ENCODE measurements at places on chromosomes 6 and 20. TPM values are rescaled to one million over a fixed set of nuclear protein-coding genes. Genes with fewer than 3 reads are reported as not detected.

DNA sequence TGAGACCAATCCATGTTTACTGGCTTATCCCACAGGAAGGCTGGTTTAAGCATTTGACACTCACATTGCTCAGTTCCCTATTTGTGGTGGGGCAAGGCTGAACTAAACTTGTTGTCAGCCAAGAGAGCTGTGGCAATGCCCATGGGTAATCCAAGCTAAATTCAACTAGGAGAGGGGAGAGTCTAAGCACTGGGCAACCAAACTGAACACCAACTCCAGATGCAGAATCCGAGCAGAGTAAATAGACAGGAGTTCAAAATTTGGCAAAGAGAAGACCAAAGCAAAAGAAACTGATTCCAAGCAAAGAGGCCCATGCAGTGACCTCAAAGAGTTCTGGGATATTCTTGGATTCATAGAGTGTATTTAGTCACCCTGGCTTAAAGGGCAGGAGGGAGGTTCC is 106.5 kb upstream of the NT5E start:
- no peak for DNase-seq

DNA sequence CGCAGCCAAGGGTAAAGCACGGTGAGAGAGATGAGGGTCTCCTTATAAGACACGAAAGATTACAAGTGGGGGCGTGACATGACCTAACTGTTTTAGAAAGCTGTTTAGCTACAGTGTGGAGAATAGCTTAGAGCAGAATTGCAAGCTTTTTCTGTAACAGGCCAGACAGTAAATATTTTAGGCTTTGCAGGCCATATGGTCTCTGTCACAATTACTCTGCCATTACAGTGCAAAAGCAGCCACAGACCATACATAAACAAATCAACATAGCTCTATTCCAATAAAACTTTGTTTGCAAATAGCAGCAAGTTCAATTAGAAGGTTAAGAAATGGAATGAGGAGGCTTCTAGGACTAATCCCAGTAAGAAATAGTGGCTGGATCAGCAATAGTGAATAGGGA is 16.8 kb downstream of the PGM3 start:
- no peak for DNase-seq

DNA sequence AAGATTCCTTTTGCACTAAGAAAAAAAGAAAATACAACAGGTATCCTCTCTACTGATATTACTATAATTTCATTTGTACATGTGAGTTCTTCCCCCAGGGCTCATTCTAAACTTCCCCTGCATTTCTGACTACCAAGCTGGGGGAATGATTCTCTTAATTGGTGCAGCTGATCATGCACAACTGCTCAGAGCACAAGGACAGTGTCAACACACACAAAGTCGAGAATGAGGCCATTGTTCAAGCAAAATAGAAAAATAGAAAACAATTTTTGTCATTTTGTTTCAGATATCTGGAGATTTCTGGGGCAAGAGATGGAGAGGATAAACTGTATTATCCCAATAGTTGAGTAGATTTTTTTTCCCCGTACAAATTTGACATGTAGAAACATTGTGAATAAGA is 236.3 kb downstream of the HAO1 start:
- DNase-seq, result no peak

- DNase-seq, result no peak
Measured at GRCh38 chr6:81485395-81485794, 267.1 kb downstream of the TENT5A start.

DNA sequence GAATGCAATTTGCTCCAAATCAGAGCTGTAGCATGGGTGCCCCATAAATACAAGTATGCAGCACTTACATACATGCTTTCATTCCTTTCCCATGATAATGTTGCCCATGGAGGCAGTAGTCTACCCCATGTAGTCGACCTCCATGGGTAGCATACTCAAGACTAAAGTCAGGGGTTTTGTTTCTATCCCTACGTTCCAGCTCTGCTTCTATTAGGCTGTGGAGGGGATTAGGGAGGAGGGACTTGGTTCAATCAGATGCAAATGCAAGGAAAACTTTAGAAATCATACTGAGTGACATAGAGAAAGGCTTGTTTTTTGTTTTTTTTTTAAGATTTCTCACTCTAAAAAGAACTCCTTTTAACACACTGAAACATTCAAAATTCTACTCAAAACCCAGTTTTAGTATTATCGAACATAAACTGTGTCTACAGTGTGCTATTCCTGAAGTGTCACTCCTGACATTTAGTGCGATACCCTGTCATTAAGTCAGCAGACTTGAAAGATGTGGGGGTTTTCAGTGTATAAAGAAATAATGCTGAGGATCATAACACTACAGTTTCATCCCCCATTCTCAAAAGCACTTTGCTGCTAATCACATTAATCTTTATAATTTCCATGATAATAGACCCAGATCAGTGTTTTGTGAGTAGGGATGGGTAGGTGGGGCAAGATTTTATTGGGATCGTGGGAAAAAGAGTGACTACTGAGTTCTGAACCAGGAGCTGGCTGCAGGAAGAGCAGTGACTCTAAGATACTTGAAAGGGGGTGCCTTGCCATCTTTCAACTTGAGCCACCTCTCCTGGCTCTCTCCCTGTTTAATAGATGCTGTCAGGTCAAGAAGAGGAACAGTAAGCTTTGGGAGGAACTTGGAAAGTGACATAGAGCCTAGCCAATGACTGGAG is 40.4 kb upstream of the SCML4 start:
- DNase-seq, result no peak

- DNase-seq, result no peak
Measured at GRCh38 chr20:21353236-21353635, 44.1 kb downstream of the NKX2-4 start.

- DNase-seq, result no peak
Measured at GRCh38 chr6:142835787-142836535, 109.0 kb downstream of the HIVEP2 start.

DNA sequence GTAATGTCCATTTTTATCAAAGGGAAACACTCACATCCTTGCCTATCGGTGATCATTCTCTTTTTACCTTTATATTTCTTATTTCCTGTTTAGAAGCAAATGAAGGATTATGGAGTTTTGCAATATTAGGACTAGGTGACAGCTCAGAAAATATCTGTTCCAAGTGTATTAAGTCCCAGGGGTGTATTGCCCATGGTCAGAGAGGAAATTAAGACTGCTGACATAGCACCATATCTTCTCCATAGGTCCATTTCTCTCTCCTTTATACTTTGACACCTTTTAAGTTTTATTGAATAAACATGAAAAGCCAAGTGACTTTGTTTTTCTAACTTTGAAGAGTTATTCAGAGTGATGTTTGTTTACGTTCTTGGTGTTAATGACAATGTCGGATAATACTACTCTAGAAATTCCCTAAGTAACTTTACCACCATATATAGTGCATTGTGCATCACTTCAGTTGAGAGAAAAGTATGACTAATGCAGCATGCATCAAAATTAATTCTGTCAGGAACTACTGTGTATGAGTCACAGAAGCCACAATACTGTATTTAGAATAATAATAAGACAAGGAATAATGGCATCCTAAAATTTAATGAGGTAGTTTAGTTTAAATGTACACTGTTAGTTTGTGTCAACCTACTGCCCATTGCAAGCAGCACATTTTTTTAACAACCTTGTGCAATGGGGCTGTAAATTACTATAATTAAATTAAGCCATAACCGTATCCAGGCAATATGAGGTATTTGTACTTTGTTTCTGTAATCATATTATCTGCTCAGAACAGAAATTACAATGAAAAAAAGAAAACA is 474.4 kb upstream of the RNF217 start:
- DNase-seq, result no peak

Gene SLC13A3
- 1.2 TPM for total RNA-seq

- DNase-seq, result no peak
Measured at GRCh38 chr6:169918954-169919549, 167.6 kb downstream of the ERMARD start.

Gene SH3BGRL2
- 38.3 TPM for total RNA-seq

- DNase-seq, result no peak
Measured at GRCh38 chr20:13041574-13042457, 33.0 kb downstream of the SPTLC3 start.

DNA sequence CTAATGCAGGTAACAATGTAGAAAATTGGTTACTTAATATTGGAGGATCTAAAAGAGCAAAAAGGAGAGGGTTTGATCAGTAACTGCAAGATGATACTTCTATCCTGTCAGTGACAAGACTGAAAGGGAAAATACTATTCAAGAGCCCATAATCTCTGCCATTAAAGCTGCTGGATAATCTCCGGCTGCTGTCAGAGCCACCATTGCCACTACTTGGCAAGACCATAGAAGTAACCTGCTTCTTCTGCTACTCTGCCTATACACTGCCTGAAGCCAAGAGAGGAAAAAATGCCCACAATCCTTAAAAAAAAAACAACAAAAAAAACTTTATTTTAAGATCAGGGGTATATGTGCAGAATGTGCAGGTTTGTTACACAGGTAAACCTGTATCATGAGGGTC is 386.5 kb upstream of the ID4 start:
- no peak for DNase-seq

- DNase-seq, result no peak
Measured at GRCh38 chr6:14915888-14916832, 329.7 kb upstream of the JARID2 start.

- no peak for DNase-seq
Measured at GRCh38 chr20:42179768-42180167, 561.6 kb upstream of the CHD6 start.

DNA sequence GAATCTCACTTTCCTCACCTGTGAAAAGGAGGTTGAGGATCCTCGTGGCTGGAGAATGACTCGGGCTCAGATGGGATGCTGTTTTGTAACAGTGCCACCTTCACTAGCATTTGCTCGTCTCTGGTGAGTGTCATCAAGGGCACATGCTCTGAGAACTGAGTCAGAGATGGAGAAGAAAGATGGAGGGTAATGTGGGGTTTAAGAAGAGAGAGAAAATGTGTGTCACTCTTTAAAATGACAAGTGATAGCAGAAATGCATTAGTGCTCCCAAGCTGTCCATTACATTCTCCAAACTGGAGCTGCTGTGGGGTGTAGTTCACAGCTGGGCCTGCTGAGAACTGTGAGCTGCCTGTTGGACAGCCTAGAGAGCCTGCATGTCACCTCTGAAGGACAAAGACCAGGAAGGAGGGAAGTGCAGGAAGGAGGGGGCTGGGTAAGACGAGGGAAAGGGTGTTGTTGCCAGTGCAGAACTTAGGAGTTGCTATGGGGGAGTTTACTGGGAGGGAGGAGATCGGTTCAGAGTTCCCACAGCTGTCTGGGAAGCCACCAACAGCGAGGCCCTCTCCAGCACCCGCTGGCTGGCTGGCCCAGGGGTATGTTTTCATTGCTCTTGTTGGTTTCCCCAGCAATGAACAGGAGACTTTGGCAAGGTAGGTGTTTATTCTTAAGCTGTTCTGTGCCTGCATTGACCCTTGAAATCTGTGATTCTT is 19.8 kb downstream of the GMPR start:
- DNase-seq, result no peak

- no peak for DNase-seq
Measured at GRCh38 chr6:137775720-137776119, 91.3 kb upstream of the TNFAIP3 start.

DNA sequence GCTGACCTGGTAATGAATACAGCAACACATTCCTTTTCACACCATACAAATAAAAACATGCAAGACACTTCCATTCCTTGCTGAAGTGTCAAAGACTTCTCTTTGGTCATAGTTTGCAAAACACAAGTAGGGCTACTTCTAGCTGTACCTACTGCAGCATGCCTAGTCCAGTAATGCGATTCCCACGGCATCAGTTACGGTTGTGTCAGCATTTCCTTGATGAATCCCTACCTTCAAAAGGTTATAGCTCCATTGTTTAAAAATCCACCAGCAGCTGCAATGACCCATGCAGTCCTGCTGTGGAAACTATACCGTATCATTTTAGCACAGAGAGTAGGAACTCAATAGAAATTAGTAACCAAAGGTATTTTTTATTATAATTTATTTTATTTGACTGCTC is 1371.5 kb downstream of the EPHA7 start:
- no peak for DNase-seq

- no peak for DNase-seq
Measured at GRCh38 chr6:18746727-18747126, 359.6 kb downstream of the RNF144B start.

- no peak for DNase-seq
Measured at GRCh38 chr20:51337126-51337805, 205.3 kb downstream of the NFATC2 start.

DNA sequence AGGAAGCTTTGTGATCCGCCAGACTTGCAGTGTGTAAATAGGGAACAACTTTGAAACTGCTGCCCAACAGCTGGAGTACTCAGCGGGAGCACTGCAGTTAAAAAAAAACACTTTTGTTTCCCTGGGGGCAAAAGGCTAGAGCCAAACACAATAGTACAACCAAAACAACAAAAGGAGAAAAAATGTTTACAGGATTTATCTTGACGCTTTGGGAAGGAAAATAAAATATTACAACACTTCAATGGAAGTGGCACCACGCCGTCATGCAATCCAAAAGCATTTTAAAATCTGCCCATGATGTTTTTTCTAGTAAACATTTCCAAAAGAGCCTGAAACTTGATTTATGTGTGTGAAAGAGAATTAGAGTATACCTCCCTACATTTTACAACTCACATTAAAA is 26.0 kb downstream of the PTPRK start:
- DNase-seq, result no peak

Gene TNNC2
- not detected for total RNA-seq

- no peak for DNase-seq
Measured at GRCh38 chr20:63968928-63969760, 586 bp downstream of the ZNF512B start.

Gene WFDC12
- total RNA-seq, result 4.4 TPM

Gene WFDC10B
- not detected for total RNA-seq

Gene MLIP
- total RNA-seq, result not detected

Gene C6orf163
- 2.0 TPM for total RNA-seq

DNA sequence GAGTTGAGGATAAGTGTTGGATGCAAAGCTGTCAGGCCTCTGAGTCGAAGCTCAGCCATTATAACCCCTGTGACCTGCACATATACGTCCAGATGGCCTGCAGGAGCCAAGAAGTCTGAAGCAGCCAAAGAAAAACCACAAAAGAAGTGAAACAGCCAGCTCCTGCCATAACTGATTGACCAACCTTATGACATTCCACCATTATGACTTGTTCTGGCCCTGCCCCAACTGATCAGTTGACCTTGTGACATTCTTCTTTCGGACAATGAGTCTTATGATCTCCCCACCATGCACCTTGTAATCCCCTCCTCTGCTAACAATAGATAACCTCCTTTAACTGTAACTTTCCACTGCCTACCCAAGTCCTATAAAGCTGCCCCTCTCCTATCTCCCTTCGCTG is 133.7 kb upstream of the AGPAT4 start:
- no peak for DNase-seq

Gene VWA7
- 0.74 TPM for total RNA-seq

GRCh38 chr20:21371193-21371592 is 26.1 kb downstream of the NKX2-4 start:
- no peak for DNase-seq

DNA sequence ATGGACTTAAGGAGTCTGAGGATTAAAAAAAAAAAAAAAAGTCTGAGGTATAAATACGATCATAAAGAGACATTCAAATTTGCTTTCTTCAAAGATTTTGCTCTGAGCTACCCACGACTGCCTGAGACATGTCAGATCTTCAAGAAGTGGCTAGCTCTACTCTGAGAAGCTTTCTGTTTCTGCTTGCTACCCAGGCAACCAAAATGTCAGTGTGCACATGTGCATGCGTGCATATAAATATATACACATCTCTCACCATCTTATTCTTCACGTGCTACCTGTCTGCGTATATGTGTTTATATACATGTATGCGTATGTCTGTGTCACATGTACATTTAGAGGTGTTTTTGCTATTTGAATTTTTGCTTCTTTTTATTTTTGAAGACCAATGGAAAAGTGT is 299.6 kb upstream of the STXBP5 start:
- no peak for DNase-seq
